ENCODE measurements at places on chromosomes 12 and 14. TPM values are rescaled to one million over a fixed set of nuclear protein-coding genes. Genes with fewer than 3 reads are reported as not detected.

The DCAF4 gene
- total RNA-seq, result 10.1 TPM

The SELPLG gene
- total RNA-seq, result 0.85 TPM

The USP5 gene
- 76.5 TPM for total RNA-seq

The MUCL1 gene
- total RNA-seq, result not detected

The SYCP3 gene
- total RNA-seq, result 0.14 TPM

The GLT8D2 gene
- 75.8 TPM for total RNA-seq

The GPRC5D gene
- total RNA-seq, result not detected

The RD3L gene
- not detected for total RNA-seq

The RNASE7 gene
- not detected for total RNA-seq

The IAPP gene
- not detected for total RNA-seq

The ADGRD1 gene
- 10.2 TPM for total RNA-seq

The NAB2 gene
- total RNA-seq, result 39.9 TPM

The ATL1 gene
- total RNA-seq, result 7.0 TPM

The KLRK1 gene
- total RNA-seq, result not detected

The ISCU gene
- 189 TPM for total RNA-seq

The PCED1B gene
- 1.3 TPM for total RNA-seq

The CIDEB gene
- 1.8 TPM for total RNA-seq

The SLC10A1 gene
- not detected for total RNA-seq

The BDKRB2 gene
- 38.6 TPM for total RNA-seq

The TMPRSS12 gene
- total RNA-seq, result not detected

The LTA4H gene
- total RNA-seq, result 79.5 TPM

The TRHDE gene
- 3.5 TPM for total RNA-seq

The ACOT4 gene
- total RNA-seq, result 0.46 TPM

The MYO1H gene
- not detected for total RNA-seq

The NR1H4 gene
- total RNA-seq, result 0.37 TPM

The E2F7 gene
- 3.9 TPM for total RNA-seq

Data from smooth muscle cell of bladder (primary cell).